ENCODE measurements at places on chromosomes 5 and 9.

DNA sequence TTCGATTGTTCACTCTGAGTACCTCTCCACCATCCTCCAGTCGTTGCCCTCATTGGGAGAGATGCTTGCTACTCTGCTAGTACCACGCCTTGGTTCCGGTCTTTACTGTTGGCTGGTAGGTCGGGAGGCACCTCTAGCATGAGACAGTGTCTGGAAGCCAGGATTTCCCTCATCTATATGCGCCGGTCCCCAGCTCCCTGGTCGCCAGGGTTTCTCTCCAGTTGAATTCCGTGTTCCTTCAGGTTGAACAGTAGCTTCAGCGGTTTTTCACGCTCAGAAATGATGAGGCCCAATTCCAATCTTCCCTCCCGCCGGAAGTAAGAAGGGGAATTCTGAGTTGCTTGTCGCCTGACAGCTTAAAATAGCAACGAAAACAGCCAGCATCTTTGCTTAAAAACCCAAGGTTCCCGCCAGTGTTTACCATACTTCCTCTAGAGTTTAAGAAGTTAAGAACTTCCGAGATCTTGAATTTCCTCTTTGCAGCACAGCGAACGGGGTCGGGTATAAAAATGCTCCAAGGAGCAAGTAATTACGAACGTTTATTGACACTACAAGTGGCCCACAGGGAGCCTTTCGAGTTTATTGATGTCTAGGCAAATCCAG, 1.3 kb upstream of the ST8SIA4 start:
- DNase-seq, result peak; percentile 26

GRCh38 chr5:150541895-150542294, 34.0 kb downstream of the NDST1 start:
- no peak for DNase-seq

- no peak for DNase-seq
Observed at GRCh38 chr9:116238776-116239340, 85.3 kb downstream of the PAPPA start.

GRCh38 chr5:64285188-64286130, 119.8 kb downstream of the RNF180 start:
- no peak for DNase-seq

- DNase-seq, result no peak
Observed at GRCh38 chr5:60718166-60718892, 18.4 kb upstream of the DEPDC1B start.

- no peak for DNase-seq
Observed at GRCh38 chr9:72477930-72478518, 43.4 kb upstream of the TMC1 start.

- DNase-seq, result no peak
Observed at GRCh38 chr5:119354537-119355243, 1.1 kb upstream of the TNFAIP8 start.

- DNase-seq, result no peak
Observed at GRCh38 chr5:41097642-41098041, 26.5 kb upstream of the MROH2B start.

GRCh38 chr9:136852664-136853595, 784 bp downstream of the MAMDC4 start:
- no peak for DNase-seq

- DNase-seq, result no peak
Observed at GRCh38 chr5:135593886-135594285, 15.1 kb upstream of the CXCL14 start.

GRCh38 chr5:132828846-132829494, 1.5 kb downstream of the SHROOM1 start:
- no peak for DNase-seq

DNA sequence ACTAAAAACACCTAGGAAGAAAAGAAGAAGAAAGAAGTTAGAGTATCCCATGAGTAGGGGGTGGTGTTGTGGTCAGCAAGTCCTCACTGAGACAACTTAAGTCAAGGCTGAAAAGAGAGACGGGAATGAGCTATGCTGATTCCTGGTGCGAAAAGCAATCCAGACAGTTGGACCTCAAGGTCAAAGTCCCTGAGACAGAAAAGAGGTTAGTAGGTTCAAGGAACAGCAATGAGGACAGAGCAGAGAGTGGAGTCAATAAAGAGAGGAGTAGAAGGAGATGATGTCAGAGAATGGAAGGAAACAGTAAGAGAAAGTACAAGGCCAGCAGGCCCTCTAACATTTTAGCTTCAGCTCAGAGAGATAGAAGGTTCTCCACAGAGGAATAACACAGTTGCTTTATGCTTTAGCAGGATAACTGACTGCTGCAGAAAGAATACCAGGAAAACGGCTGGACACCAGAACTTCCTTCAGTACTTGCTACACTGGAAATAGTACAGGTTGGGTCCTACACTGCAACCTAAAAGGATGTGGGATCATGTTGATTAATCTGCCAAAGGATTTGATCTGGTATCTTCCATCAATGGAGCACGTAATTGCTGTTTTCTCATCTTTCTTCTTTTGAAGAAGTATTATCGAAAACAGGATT, 43.6 kb downstream of the GNAQ start:
- DNase-seq, result no peak

GRCh38 chr9:100589582-100589981, 11.7 kb downstream of the CAVIN4 start:
- DNase-seq, result no peak

GRCh38 chr5:56588636-56589480, 226.5 kb upstream of the MAP3K1 start:
- DNase-seq, result no peak

- no peak for DNase-seq
Observed at GRCh38 chr5:124260921-124261515, 485.4 kb downstream of the ZNF608 start.

- no peak for DNase-seq
Observed at GRCh38 chr5:58794875-58795274, 212.0 kb downstream of the RAB3C start.

DNA sequence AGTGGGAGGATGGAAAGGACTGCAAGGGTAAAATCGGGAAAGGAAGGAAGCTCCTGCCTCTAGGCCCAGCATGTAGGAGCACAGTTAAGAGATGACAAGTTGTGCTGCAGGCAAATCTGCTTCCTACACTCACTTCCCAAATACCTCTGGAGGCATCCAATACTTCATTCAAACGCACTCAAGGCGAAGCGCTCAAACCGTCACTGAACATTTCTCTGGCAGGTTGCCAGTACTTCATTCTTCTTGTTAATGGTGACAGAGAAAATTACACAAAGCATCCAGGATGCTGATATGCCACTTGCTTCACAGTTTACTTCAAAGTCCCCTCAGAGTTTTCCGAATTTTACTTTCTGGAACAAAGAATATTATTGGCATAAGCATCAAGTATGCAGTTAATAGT, 59.8 kb downstream of the NREP start:
- DNase-seq, result peak; percentile 7

GRCh38 chr5:72244862-72245371, 75.1 kb downstream of the MRPS27 start:
- DNase-seq, result no peak

- DNase-seq, result no peak
Observed at GRCh38 chr9:130226112-130226511, 39.4 kb upstream of the HMCN2 start.

GRCh38 chr5:137667341-137667740, 68.5 kb downstream of the KLHL3 start:
- no peak for DNase-seq

DNA sequence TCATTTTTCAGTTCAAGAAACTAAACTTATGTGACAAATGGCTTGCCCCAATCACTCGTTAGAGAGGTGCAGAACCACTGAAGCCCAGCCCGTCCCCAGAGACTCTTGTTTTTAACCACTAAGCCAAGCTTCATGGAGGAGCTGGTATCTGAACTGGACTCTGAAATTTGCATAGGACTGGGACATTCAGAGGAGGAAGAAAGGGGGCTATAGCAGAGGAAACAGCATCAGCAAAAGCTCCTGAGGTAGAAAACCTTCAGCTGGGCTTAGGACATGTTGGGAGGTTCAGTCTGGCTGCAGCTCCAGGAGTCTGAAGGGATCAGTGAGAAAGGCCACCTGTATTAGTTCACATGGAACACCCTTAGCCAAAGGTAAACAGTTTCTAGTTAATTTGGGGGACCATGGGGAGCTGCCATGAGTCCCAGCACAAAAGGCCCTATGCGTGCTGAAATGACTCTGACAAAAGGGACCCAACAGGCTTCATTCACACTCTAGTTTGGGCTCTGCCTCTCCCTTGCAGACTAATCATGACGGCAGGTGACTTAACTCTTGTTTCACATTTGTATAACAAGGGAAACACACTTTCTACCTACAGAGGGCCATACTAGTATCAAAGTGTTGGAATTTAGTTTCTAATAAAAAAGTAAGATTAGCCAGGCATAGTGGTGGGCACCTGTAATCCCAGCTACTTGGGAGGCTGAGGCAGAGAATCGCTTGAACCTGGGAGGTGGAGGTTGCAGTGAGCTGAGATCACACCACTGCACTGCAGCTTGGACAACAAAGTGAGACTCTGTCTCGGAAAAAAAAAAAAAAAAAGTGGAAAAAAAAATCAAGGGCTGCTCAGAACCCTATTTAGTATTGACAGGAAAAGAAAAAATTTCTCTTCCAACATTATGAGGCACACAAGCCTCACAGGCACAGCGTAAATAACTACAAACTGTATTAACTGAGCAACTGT, 10.2 kb downstream of the FBXO10 start:
- DNase-seq, result no peak

- no peak for DNase-seq
Observed at GRCh38 chr5:65009207-65009606, 240.5 kb downstream of the CWC27 start.

- DNase-seq, result no peak
Observed at GRCh38 chr5:77912721-77913120, 136.6 kb upstream of the TBCA start.

- DNase-seq, result no peak
Observed at GRCh38 chr5:151679421-151680155, 7.1 kb downstream of the SPARC start.

GRCh38 chr9:20319641-20320337, 302.5 kb downstream of the MLLT3 start:
- peak; percentile 74 for DNase-seq

- no peak for DNase-seq
Observed at GRCh38 chr5:31981361-31981945, 192.7 kb downstream of the GOLPH3 start.

DNA sequence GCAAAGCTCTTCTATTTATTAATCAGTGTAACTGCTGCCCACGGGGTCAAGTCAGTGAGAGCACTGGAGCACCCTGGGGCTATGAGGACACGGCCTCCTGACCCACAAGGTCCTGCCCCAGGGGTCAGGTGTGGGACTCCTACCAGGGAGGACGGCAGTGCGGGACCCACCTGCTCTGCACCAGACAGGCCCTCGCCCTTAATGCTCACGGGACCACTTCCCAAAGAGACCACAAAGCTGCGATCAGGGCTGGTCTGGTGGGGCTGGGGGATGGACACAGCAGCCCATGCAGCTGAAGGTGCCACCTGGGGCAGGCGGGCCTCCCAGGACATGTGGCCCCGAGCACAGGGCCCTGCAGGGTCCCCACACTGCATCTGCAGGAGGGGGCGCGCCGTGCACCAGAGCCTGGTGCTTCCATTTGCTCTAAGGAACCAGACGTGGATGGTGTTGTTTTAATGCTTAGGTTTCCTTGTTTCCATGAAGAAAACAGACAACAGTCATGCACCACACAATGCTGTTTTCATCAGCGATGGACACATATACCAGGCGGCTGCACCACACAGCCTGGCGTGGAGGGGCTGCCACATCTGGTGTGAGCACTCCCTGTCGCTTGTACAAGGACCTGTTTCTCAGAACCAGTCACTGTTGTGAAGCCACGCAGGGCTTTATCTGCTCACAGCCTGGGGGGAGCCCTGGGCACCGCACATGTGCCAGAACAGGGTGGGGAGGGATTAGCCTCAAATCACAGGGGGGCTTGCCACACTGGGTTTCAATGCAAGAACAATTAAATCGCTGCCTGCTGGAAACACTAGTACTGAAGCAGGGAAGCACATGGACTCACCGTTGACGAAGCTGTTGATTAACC, 22.6 kb downstream of the CLPTM1L start:
- DNase-seq, result no peak

DNA sequence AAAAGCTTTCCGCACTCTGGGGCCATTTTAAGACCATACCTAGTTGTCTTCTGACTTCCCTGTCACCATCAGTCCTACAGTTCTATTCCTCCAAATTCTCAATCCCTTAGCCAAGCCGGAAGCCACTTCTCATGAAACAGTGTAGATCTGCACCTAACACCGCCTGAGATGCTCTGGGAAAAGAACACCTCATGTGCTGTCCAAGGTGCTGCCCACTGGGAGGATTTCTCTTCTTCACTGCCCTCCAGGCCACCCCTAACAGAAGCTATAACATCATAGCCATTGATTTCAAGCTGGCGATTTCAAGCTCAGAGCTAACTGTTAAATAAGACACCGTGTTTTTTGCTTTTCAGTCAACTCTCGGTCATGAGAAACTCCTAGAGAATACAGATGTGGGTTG, 559.3 kb downstream of the CCDC171 start:
- DNase-seq, result no peak
